ENCODE measurements at places on chromosomes 5 and 9.

- no peak for DNase-seq
Observed at GRCh38 chr9:89053301-89053700, 62.0 kb downstream of the S1PR3 start.

DNA sequence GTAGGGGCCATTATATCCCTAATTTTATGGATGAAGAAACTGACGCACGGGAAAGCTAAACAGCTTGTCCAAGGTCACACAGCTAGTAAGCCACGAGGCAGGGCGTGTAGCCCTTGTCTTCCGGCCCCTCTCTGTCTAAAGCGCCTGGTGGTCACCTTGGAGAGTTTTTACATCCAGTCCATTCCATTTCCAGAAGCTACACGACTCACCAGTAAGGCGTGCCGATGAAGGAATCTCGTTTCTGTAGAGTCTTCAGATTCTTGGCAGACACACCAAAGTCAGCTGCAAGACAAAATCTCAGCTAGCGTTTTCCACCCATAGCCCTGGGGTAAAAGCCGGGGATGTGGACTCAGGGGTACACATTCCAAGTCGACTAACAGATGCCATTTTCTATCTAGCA lies 80.5 kb downstream of the STK10 start:
- no peak for DNase-seq

DNA sequence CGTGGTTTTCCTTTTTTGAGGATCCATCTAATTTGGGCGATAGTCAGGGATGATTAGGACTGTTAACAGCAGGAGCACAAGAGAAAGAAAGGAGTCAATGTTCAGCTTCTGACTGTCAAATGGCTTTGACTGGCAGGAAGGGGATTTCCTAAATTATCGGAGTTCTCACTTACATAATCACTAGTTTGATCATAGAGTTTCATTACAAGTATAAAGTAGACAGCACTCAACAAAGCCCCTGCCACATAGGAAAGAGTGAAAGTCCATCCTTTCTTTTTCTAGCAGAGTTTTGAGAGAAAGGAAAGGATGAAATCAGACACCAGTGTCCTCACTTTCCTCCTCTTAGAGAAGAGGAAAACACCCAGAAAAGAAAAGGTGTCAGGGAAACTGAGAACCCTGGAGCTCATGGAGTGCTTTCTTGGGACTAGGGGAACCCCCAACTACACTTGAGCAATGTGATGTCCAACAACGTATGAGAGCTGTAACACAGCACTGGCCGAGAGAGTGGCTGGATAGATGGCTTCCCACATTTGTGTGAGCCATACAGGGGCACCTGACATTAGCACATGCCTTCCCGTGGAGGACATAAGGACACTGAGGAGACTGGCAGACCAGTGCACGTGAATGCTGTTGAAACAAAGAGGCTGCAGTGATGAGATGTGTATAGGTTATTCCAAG lies 26.0 kb upstream of the LPAR1 start:
- no peak for DNase-seq

DNA sequence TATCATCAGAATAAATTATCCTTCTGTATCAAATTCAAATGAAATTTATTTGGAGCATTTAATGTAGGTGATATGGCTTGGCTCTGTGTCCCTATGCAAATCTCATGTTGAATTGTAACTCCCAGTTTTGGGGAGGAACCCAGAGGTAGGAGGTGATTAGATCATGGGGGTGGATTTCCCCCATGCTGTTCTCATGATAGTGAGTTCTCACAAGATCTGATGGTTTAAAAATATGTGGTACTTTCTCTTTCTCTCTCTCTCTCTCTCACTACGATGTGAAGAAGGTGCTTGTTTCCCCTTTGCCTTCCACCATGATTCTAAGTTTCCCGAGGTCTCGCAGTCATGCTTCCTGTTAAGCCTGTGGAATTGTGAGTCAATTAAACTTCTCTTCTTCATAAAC lies 678.4 kb upstream of the RGMB start:
- DNase-seq, result no peak

DNA sequence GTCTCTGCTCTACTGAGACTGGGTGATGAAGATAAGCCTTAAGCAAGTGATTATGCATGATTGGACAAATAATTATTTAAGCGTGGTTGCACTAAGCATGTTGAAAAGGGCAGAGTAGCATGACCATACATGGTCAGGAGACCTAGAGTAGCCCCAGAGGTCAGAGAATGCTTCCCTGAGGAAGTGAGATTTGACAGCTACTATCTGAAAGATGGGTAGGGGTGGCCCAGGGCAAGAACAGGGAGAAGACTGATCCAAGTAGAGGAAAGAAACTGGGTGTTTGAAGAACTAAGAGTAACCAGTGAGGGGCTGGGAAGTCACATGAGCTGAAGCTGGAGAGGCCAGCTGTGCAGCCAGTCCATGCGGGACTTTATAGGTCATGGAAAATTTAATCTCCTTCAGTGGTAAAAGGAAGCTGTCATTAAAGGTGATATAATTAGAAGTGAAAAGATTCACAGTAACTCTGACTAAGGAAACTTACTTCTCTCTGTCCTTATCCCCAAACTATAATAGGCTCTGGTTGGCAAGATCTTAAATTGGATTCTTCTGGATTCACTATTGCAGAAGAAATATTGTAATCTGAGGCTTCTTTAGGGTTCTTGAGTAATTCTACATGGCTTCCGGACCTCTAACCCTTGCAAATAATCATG lies 35.2 kb downstream of the YIPF5 start:
- DNase-seq, result no peak

DNA sequence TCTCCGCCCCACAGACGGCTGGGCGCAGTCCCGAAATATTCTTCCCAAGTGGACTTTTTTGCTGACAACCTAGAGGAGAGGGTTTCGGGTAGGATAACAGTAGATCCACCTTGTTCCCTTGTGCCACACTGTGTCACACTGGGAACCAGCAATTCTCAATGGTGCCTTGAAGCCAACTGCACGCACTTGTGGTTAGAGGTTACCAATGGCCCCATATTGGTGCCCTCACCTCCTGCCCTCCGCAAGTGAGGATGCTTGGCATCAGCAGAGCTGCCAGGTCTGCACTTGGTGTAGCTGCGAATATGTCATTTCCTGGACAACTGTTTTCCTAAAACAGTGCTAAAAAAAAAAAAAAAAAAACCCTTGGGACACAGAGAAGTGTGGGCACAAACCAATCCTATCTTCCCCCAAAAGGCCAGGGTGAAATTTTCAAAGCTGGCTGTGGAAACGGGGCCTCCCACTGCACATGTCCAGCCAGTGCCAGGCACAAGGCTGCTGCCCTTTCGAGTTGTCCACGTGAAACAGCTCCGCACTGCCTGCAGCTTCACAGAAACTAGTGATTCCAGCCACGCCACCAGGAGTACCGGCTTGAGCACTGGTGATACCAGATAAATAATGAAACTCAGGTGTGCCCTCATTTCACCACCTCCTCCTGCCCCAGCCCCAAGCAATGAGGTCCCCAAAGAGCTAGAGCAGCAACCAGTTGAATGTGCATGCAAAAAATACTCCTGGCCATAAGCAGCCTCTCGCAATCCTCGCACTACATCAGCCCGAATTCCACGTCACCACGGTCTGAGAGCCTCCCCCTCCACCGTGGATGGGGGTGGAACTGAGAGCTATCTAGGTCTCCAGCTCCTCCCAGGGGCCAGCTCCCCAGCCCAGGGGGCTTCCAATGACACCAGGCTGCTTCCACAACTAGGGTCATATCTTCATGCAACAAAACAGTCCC lies 51.2 kb downstream of the USP20 start:
- DNase-seq, result peak; percentile 79

DNA sequence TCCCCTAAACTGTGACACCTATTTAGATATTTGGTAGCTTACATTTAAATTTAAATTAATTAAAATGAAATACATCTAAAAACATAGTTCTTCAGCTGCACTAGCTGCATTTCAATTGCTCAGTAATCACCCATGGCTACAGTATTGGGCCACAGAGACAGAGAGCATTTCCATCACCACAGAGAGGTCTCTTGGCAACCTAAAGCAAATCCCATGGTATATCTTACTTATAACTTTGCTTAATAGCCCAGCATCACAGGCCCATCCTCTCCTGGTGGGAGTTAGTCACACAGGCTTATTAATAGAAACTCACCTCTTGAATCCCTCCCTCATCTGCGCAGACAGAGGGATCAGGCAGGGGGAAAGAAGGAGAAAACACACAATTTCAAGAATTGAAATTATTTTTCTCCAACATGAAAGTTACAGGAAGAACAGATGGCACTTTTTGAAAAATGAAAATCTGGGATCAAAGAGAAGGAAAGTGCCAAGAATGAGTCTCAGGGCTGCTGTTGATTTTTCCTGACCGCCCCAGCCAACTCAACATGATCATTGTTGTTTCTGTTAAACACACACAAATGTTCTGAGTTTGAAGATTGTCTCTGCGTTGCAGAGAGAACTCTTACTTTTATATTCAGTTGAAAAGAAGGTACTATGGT lies 144.6 kb downstream of the CMYA5 start:
- DNase-seq, result no peak

GRCh38 chr5:176897263-176897662 lies 1.9 kb downstream of the HK3 start:
- DNase-seq, result no peak

DNA sequence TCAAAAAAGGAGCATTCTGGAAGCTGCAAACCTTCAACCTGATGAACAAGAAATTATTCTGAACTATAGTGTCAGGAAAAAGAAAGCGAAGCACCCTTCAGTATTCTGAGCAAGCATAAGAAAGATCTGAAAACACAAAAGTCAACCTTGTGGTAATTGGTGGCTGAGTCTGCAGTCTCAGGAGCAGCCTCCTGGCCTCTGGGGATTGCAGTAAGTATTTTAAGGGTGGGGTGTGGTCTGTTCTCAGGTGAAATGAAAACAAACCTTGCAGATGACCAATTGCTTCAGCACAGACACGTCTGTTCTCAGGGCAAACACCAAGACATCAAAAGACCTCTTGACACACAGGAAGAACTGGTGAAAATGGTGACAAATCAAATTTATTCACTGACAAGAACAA lies 147.8 kb upstream of the RAPGEF1 start:
- DNase-seq, result no peak

DNA sequence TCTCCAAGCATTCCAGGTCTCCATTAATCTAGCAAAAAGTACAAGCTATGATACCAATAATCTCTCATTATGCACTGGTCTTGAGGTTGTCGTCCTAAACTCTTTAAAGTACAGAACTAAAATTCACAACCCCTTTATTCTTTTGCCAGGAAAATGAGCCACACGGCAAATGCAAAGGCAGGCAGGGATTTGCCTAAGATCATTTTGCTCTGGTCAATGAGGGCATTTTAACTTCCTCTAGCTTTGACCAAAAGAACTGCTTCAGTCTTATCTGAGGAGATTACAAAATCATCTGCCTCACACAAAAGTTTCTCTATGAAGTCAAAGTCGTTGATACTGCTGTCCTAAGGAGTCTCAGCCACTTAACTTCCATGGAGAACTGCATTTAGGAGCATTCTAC lies 51.8 kb downstream of the EPB41L4B start:
- no peak for DNase-seq

DNA sequence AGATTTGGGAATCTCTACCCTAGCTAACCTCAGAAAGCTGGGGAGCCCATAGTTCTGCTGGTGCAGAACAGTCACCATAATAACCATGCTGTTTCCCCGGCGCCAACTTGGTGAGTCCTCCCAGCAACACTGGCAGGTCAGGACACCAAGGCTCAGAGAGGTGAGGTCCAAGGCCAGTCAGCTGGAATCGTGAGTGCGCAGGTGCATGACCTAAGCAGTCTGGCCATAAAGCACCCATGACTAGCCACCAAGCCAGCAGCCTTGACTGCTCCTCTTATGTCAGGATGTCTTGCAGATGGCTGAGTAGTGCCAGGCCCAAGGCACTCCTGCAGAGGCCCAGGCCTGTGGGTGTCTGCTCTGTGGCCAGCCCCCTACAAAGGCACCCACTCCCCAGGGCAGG lies 2.6 kb downstream of the RNF44 start:
- DNase-seq, result no peak

DNA sequence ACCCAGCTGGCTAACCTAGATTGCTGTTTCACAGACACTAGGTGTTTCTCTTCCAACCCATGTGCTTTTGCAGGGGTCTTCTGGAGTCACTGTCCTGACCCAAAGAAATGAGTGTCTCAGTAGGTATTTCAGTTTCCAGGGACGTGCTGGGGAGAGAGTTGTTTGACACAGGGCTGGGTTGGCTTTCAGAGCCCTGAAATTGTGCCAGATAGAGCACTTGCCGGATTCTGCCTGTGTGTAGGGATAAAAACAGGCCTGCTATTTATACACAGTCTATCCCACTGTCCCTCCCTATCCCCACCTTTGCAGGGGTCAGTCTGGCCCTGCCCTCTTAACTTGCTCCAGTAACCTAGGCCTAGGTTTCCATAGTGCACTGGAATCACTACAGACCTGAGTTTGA lies 957 bp upstream of the HBEGF start:
- no peak for DNase-seq

DNA sequence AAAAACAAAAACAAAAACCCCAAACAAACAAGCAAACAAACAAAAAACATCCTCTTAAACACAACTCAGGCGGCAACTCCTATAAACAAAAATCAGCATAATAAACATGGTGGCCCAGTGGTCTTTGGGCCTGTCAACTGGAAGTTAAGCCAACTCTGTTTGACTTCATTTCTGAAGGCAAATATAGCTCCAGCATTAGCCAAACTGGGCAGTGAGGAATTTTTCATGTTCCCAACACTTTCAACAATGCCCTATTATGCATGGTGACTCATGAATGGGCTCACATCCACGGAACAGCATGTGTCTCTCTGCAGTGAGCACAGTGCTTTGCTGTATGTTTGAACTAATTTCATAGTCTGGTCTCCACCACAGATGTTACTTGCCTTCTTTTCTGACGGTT lies 143.9 kb upstream of the STC2 start:
- DNase-seq, result no peak

GRCh38 chr5:124956471-124957029 lies 210.1 kb upstream of the ZNF608 start:
- no peak for DNase-seq

DNA sequence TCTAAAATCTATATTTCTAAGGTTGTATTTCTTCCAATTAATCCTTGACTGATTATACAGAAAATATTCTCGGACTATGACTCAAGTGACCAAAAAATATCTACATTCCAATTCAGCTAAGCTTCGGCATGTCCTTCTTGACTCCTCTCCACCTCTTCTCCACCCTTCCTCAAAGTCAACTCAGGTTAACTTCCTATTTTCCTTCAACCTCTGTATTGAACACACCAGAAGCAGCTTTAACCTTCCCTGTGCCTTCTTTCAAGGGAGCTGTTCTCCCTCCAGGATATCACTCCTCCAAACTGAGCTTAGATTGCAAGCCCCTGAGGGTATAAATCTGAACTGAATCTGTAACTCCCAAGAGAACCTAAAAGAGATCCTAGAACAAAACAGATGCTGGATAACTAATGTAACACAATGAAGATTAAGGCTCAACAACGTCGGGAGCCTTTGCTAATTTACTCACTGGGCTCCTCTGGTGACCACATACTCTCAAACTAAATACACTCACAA lies 1.1 kb downstream of the SLCO4C1 start:
- DNase-seq, result no peak

GRCh38 chr9:133375116-133375723 lies 640 bp downstream of the SURF4 start:
- DNase-seq, result no peak

Data from activated CD4-positive, alpha-beta T cell treated with anti-CD3 and anti-CD28 coated beads for 48 hours (primary cell).